CD4-positive, alpha-beta T cell treated with Interferon alpha-2 for 1 hour (primary cell): ENCODE measurements at places on chromosomes 2 and 18.

- no peak for DNase-seq
These were observed 114.4 kb upstream of the CHRNA1 start for GRCh38 chr2:174878537-174879147.

DNA sequence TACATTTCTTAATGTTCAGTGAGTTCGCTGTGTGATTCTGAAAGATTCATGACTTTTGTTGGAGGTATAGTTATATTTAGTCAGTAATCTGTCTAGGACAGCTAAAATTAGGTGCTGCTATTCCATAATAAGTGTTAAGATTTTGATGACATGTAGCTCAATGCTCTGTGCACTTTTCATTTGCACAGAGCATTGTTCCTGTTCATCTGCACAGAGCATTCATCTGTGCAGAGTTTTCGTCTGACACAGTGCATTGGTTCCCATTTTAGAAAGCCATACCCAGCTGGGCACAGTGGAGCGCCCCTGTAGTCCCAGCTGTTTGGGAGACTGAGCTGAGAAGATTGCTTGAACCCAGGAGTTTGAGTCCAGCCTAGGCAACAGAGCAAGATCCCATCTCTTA lies 8.6 kb downstream of the POLI start:
- DNase-seq, result no peak

DNA sequence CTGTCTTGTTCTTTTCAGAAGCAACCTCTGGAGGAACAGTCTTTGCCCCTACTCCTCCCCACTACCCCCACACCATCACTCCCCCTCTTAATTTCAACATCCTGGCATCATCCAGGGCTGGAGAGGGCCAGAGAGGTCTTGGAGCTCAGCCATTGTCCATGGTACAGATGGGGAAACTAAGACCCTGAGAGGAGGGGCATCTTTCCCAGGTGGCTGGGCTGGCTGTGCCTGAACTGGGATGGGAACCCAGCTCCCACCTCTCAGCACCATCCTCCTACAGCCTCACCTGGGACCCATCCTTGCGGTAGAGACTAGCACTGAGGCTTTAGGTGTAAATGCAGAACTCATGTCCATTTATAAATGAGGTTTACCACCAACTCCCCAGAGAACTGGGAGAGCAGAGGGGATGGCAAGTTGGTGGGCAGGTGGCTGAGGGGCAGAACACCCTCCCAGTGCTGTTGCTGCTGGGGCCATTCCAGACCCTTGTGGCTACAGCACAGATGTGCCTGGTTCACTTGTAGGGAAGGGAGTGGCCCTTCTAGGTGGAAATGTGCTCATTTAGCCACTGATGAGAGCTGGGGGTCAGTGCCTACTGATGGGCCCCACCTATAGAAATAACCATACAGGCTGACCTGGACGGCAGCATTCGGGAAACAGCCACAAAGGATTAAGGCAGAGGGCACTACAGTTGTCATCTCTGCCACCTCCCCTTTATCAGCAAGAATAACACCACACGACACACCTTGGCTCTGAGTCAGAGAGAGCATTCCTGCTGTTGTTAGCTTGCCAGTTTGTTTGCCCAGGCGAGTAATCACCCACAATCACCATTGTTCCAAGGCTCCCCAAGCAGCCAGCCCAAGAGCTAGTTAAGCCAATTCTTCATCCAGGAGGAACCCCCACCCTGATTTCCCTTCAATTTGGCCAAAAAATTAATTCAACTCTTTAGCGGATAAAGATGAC lies 2.1 kb downstream of the MLPH start:
- DNase-seq, result no peak

GRCh38 chr2:226813148-226813701 lies 13.6 kb upstream of the IRS1 start:
- DNase-seq, result no peak

DNA sequence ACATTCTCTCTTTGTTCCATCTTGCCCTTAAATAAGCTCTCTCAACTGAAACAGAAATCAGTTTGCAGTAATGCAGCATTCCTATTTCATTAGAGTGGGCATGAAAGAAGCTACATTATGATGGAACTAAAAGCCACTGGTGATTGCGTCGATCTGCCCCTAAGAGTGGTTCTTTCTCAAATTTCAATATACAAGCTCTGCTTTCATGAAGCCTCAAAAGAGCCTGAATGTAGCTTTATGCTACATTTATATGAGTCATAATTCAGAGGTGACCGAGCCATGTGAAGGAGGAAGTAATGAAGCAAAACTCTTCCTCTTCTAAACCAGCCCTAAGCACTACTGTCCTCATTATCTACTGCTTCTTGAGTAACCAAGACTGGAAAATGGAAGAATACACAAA lies 64.8 kb upstream of the CYTIP start:
- no peak for DNase-seq

- no peak for DNase-seq
These were observed 160.6 kb downstream of the PRKCE start for GRCh38 chr2:45812011-45812500.
